BJ (cell line): ENCODE measurements at places on chromosomes 1 and 21. TPM values are rescaled to one million over a fixed set of nuclear protein-coding genes. Genes with fewer than 3 reads are reported as not detected.

The ABCG1 gene
- 0.15 and 0.29 TPM in 2 replicates for polyA plus RNA-seq

The MTARC2 gene
- polyA plus RNA-seq: 5.7 and 6.1 TPM in 2 replicates

The ATP1A4 gene
- polyA plus RNA-seq: not detected in 2 replicates

- DNase-seq: no peak
Observed at GRCh38 chr1:58883888-58884482, 100.1 kb upstream of the JUN start.

The TLCD4 gene
- polyA plus RNA-seq: 0.09 and 0.20 TPM in 2 replicates

The ITPKB gene
- 1.3 and 1.4 TPM in 2 replicates for polyA plus RNA-seq
